Left lung (tissue), 14 donors: ENCODE measurements at places on chromosomes 7 and 10. TPM values are rescaled to one million over a fixed set of nuclear protein-coding genes. Genes with fewer than 3 reads are reported as not detected.

The ZPBP gene
- not detected for total RNA-seq

The CACNB2 gene
- total RNA-seq, result 5.7 TPM

The STAG3 gene
- 3.7 TPM for total RNA-seq

The KLF14 gene
- not detected for total RNA-seq

The POT1 gene
- 16.2 TPM for total RNA-seq

The DKK1 gene
- 10.5 TPM for total RNA-seq

The NPC1L1 gene
- 0.06 TPM for total RNA-seq

The COL13A1 gene
- total RNA-seq, result 2.1 TPM

The UNC5B gene
- total RNA-seq, result 20.3 TPM

The STEAP2 gene
- 22.9 TPM for total RNA-seq

The GSTO2 gene
- total RNA-seq, result 9.5 TPM

The NPFFR1 gene
- total RNA-seq, result 0.21 TPM

The XRCC2 gene
- 3.5 TPM for total RNA-seq

The CALD1 gene
- total RNA-seq, result 208 TPM

The CNPY1 gene
- total RNA-seq, result not detected

The LDB3 gene
- 2.7 TPM for total RNA-seq

The CTAGE4 gene
- 5.0 TPM for total RNA-seq

The ADCY1 gene
- total RNA-seq, result 0.90 TPM

The ACSM6 gene
- not detected for total RNA-seq

The LIPN gene
- 1.2 TPM for total RNA-seq

The CAMK2B gene
- total RNA-seq, result 0.17 TPM

The IFIT1B gene
- not detected for total RNA-seq

The UCN3 gene
- total RNA-seq, result not detected

The PLAC9 gene
- total RNA-seq, result 35.0 TPM

The FGF8 gene
- not detected for total RNA-seq

The PITRM1 gene
- 77.0 TPM for total RNA-seq
